HCT116 (cell line): ENCODE measurements at places on chromosomes 2 and 18.

- DNase-seq: no peak
Measured at GRCh38 chr2:157929871-157930667, 53.9 kb upstream of the ACVR1 start.

- no peak for DNase-seq
Measured at GRCh38 chr2:134711692-134712091, 7.1 kb downstream of the TMEM163 start.

GRCh38 chr2:227592694-227593387 is 5.9 kb upstream of the SCYGR2 start:
- DNase-seq: no peak

DNA sequence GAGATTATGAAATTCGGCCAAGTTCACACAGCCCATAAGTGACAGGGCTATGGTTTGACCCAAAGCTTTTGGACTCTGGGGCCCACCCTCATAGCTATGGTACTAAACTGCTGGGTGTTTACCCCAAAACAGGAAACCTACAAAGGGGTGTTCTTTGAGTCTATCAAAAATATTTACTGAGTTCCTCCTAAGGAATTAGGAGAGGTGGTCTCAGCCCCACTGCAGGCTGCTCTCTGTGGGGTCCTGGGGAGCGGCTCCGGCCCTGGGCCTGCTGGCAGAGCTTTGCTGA is 45.5 kb downstream of the SDC1 start:
- DNase-seq: no peak

DNA sequence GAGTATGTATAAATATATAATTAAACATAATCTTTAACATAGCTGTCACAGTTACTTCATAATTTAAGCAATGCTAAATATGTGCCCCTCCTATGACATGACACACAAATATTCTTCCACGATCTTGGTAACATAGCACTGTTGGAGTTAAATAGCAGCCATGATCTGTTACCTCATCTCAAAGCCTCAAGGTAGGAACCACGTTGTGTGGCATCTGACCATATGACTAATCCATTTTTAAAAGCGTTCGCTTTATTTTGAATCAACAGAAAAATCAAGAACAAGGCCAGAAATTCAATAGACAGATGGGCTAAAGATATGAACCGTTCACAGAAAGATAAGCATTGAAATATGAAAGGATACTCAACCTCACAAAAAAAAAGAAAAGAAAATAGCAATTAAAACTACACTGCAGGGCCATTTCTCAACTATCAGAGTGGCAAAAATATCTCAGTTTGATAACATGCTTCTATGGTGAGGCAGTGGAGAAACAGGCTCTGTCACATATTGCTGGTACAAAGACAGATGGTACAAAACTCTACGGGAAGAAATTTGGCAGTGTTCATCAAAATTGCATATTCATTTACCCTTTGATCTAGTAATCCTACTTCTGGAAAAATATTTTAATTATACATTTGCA is 105.9 kb downstream of the TMX3 start:
- no peak for DNase-seq

DNA sequence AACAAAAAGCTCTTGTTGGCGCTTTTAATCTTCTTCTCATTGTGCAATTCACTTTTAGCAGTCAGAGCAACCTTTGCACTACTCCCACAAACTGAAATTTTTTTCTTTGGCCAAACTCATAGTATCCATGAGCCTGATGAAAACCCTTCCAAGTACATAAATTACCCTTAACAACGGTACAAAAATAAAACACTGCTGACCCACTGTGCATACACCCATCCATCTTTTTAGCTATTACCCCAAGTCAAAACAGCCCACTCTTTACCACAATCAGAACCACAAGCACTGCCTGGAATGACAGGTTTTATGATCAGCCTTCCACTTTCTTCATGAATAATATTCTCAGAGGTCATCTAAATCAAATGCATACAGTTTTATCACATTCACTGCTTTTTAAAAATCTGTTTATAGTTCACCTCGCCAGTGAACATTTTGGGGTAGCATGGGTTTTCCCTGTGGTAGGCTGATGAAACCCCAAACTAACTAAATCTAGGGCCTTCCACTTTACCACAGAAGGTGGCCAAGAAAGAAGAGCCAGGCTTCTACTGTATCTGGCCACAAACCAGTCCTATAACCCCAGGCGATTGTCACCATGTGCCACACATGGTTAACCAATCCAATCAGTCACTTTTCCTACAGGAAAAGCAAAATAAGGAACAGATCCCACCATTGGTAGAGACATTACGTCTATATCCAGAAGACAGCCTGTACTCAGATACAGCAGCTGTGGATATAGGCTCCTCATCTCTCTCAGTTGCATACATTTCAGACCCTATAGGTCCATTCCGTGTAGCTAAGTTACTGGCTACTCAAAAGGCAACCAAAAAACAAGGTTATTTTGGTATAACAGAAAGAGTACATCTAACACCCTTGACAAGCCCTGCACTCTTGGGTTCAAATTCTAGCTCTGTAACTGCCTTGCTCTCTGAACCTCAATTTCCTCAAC is 171.3 kb downstream of the THADA start:
- no peak for DNase-seq

DNA sequence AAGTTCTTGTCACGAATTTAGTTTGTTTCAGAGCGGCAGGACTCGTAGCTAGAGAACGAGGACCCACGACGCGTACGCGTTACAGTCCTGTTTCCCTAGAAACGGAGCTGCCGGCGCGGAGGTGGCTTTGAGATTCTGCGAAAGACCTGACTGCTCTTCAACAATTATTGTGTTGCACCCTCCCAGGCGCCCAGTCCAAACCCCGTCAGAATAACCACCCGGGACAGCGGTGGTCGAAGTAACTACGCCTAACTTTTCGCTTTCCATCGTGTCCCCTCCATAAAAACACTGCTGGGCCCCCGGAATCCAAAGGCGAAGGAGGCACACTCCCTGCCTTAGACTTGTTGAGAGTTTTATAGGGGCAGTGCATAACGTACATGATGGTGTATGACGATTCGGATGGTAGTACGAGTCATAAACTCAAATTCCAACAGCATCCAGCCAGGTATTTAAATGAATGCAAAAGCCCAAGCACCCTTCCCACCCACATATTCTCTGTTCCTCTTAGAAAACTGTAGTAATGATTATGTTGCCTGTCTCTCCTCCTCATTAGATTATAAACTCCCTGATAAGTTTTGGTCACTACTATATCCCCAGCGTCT is 651 bp upstream of the STAM2 start:
- DNase-seq: no peak

DNA sequence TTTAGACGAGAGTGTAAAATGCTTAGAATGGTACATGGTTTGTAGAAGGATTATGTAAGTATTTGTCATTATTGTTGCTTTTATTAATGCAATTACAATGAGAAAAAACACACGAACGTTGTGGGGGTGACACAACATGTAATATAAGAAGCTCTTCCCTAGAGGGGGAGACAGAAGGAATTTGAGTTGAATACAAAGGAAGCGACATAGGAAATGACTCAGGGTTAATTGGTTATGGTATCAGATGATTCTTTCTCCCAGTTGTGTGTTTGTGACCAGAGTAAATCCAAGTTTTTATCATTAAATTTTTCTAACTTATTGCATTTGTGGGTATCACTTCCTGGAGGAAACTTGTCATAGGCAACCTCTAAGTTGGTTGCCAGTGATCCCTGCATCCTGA is 625.6 kb upstream of the CDH2 start:
- DNase-seq: no peak

- no peak for DNase-seq
Measured at GRCh38 chr18:74097803-74098202, 49.8 kb downstream of the FBXO15 start.

DNA sequence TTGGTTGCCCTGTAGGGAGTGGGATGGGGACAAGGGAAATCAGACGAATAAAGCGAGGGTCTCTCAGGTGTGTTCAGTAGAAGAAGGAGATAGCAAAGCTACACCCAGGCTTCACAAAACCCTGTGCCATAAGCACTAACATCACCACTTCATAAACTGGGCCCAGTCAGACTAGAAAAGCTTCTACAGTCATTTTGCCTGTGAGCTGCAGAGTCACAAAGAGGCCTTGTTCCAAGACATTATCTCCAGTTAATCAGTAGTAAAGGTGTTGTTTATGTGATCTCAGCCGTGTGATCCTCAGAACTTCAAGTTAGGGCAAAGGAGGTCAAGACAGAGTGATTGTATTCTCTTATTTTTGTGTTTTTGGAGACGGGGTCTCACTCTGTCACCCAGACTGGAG is 148.0 kb downstream of the GALR1 start:
- no peak for DNase-seq

- no peak for DNase-seq
Measured at GRCh38 chr2:10427618-10427949, 20.5 kb downstream of the ODC1 start.

GRCh38 chr2:240601061-240601830 is 14.7 kb downstream of the CAPN10 start:
- DNase-seq: no peak

GRCh38 chr2:209162129-209162528 is 261.7 kb upstream of the MAP2 start:
- no peak for DNase-seq

DNA sequence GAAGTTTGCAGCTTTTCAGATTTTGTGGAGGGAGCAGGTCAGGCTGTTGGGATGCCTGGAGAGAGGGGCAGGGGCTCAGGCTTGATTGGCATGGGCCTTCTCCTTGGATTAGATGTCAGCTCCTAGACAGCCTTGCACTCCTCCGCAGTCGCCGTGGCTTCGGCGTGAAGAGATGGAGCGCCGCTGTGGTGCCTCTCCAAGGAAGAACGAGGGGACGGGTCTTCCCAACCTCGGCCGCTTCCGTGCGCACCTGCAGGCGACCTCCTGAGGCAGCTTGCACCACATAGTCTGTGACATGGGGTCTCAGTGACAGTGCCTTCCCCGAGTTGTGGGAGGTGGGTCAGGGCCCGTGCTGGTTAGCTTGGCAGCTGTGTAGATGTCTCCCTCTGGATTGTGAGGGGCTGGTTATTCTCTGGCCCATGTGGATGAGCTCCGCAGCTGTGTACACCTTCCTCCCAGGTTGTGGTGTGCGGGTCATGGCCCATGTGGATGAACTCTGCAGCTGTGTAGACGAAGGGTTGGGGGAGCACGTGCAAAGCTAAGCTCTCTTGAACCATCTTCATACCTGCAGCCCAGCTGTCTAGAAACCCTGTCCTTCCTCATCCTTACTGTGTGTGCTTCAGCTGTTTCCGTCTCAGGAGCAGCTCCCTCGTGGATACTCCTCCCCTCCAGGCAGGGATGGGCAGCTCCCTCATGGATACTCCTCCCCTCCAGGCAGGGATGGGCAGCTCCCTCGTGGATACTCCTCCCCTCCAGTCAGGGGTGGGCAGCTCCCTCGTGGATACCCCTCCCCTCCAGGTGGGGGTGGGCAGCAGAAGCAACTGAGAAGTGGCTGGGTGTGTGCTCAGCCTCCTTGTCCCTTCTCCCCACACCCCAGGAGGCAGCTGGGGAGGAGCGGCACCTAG is 170.3 kb downstream of the LDLRAD4 start:
- no peak for DNase-seq

DNA sequence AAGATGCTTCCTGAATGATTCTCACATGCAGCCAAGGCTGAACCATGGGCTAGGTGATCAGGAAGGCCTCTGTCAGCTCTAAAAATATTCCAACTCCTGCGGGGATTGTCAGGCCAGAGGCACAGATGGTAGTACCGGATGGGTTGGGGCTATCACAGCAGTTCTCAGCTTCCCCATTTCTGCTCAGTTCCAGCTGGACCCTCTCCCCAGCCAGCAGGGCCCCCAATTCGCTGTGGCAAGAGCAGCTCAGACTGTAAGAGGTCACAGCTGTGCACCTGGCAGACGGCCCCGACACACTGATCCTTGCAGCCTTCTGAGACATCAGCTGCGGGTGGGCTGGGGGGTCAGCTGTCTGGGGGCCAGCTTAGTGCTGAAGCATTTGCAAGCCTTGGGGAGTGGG is 43.6 kb upstream of the TCF7L1 start:
- no peak for DNase-seq

DNA sequence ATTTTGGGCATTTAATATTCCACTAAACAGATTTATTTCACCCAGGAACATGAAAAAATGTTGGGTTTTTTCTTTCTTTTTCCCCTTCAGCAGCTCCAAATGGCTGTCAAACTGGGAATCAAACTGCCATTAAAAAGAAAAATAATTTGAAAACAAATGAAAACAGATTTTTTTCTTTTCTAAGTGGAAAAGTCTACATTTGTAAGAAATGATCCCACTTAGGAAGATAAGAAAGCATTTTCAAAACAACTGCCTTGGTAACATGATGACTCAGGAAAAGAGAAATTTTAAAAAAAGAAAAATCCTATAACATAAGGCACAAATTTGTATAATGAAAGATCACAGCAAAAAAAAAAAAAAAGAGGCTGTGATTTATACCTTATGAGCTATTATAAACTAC is 20.0 kb downstream of the ZNF521 start:
- DNase-seq: no peak

DNA sequence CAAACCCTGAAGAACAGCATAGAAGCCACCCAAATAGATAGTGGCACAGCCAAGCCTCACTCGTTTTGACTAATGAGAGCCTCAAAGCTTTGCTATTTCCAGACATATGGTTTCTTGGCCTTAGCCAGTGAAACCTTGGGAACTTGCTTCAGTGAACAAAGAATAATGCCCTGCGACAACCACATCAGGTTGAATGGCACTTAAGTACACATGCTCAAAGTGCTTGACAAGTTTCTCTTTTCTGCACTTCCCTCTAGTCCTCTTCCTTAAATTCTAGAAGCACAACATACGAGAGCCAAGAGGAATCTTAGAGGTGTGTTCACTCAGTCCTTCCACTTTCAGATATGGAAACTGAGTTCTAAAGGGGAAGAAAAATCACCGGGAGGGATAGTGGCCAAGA is 258.3 kb downstream of the HAUS1 start:
- DNase-seq: no peak

- DNase-seq: no peak
Measured at GRCh38 chr18:60182223-60182622, 190.4 kb downstream of the MC4R start.

GRCh38 chr2:199603721-199604291 is 146.1 kb upstream of the SATB2 start:
- DNase-seq: no peak

DNA sequence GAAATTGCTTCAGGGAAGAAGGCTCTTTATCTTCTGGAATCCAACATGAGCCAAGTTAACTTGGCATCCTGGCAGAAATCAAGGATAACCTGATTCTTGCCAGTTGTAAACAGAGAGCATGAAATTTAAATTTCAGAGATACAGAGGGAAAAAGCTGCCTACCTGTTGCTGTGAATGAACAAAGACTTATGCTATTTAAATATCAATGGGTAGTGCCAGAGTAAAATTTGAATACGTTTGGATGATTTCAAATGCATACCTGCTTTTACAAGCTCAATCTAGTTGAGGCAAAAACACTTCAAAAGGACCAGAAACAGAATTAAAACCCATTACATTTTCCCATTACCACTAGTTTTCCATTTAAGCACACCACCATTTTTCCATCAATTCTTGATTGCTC is 60.9 kb downstream of the CHST9 start:
- no peak for DNase-seq

DNA sequence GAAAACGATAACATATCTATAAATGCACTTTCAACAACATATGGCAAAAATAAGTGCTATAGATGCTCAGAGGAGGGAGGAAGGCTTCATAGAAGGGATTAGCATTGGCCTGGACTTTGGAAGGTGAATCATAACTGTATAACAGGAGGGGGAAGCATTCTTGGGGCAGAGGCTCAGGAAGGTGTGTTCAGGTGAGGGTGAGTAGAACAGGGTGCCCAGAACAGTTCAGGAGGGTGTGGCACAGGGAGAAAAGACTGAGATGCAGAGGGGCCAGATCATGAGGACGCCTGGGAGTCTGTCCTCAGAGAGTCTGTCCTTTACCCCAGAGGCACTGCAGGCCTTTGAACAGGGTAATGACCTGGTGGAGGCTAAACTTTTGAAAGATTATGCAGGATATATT is 29.3 kb upstream of the MEP1B start:
- peak; percentile 6 for DNase-seq
